ENCODE measurements at places on chromosomes 6 and 20.

DNA sequence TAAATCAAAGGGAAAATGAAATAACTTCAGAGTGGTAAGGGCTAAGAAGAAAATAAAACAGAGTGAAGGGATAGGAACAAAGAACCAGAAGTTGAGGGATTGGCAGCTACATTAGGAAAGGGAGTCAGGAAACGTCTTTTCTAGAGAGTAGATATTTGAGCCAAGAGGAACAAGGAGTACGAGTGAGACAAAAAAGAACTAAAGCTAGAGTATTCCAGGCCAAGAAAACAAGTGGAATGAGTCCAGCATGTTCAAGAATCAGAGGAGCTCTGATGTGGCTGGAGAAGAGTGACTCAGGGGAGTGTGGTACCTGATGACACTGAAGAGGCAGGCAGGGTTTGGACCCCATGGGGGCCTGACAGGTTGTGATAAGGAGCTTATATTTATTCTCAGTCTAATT is 66.3 kb downstream of the CEP162 start:
- DNase-seq = no peak

GRCh38 chr6:158778005-158778527 is 41.1 kb downstream of the EZR start:
- DNase-seq = no peak

- DNase-seq = no peak
These were observed 123.2 kb downstream of the PRND start for GRCh38 chr20:4844751-4845465.

DNA sequence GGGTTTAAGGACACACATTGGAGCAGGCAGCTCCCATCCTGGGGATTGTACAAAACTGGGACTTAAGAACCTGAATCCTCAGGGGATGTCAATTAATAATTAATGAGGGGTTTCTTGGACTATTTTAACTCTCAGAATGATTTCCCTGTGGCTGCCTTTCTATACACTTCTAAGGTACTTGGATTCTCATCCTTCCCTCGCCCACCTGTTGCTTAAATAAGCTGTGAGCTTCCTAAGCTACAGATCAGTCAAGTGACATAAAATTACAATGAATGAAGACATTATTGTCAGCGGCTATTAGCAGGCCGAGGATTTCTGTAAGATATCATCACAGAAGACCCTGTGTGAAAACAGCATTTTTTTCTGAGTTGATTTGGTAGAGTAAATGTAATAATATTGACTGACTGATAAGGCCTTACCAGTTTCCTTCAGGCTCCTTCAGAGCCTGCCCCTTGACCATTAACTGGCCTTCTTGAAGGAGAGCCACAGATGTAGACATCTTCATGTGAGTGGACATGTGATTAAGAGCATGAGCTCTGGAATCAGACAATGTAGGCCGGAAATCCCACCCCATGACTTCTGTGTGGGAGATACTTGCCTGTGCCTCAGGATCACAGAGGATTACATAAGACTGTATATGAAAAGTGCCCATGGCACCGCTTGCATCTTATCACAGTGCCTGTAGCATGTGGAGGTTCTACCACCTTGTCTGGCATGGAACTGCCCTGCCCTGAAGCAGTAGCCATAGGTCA is 101.7 kb downstream of the TULP4 start:
- no peak for DNase-seq
